ENCODE measurements at places on chromosomes 1 and 21.

- no peak for DNase-seq
Observed at GRCh38 chr1:100074604-100075395, 57.9 kb downstream of the SASS6 start.

GRCh38 chr1:234237393-234237792 is 135.9 kb upstream of the COA6 start:
- no peak for DNase-seq

- no peak for DNase-seq
Observed at GRCh38 chr1:57013522-57013921, 47.7 kb upstream of the C8B start.

DNA sequence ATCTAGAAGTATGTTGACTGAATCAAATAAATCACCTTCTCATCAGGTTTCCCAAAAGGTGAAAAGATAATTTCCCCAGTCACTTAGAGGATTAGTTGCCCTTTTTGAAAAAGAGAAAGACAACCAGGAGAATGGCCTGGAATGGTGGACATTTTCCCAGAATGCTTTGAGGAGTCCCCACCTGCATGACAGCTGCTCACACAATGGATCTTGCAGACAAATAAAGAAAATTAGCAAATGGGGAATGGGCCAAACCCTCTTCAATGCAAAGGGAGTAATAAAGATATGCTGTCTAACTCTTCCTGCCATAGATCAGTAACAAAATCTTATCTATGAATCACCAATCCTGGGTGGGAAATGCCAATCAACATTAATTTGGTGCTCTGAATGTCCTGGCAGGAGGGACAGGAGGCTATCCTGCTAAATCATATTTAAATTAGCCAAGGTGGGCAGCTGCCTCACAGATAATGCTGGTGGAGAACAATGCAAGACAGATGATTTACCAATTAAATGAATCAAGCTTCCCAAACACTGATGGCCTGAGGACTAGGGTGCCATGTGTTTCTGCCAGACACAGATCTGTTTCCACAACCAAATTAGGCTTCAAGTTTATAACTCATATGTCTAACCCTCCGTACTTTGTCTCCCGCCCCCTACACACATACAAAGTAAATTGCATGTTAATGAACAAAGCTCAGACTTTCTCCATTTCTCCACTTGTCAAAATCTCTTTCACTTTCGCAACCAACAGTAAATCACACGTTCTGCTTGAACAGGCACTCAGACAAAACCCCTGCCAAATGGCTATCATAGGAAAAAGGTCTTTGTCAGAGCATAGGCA is 488.0 kb upstream of the PLXNA2 start:
- no peak for DNase-seq

DNA sequence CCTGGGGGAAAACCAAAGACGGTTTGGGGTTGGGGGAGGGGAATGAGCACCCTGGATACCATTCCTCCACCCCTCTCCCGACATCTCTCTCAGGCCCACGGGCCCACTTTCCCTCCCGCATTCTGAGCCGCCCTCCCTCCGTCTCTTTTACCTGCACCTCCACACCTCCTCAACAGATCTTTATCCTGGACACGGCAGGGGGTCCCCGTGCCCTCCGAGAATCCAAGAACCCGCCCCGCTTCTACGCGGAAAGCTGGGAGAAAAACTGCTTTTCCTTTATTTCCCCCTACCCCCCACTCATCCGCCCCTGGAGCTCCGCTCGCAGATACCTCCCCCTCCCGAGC is 108.8 kb downstream of the NAV1 start:
- DNase-seq, result no peak

- no peak for DNase-seq
Observed at GRCh38 chr1:93753791-93754763, 72.4 kb upstream of the BCAR3 start.

DNA sequence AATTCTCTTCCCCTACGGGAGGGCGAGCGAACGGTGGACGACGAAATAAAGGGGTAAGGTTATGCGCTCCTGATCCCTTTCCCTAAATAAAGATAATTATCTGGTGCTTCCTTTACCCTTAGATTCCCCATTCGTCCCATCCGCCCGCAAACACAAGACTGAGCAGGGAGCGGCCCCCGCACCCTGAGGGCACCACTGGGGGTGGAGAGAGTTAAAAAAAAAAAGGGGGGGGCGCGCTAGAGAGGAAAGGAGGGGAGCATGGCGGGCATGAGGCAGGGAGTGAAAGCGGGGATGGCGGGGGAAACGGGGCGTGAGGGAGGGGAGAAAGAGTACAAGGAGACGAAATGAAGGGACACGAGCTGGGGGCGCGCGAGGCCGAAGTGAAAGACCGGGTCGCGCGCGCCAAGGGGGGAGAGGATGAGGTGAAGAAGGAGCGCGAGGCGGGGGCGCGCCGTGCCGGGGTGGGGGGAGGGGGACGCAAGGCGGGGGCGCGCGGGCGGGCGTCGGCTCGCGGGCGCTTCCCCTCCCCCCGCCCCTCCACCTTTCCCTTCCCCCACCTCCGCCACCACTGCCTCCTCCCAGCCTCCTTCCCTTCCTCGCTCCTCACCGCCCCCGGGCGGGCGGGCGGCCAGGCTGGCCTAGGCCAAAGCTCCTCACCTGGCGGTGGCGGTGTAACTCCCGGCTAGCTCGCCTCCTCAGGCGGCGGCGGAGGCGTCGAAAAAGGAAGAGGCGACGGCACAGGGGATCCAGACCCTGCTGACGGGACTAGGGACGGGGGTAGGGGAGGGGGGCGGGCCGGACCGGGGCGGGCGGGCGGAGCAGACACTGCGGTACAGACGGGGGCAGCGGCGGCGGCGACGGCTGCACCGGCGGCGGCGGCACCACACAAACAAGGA is 448 bp downstream of the GATAD2B start:
- DNase-seq, result no peak

DNA sequence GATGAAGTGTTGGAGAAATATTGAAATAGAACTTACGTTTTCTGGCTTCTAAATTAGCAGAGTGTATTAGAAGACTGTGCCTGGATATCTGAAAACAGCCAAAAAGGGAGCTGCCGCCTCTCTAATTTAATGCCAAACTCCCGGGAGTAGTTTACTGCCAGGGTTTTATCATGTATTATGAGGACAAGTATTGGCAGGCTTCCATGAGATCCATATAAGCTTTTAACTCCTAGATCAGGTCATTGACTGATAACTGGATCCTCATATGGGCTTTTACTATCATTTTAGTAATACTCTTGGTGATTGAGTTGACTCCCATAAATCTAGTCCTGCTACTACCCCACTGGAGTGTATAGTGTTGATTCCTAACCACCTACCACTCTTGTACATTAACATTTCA is 178.4 kb upstream of the CXADR start:
- DNase-seq, result no peak

Data from SIG-M5 (cell line).